ENCODE measurements at places on chromosomes 1 and 21.

GRCh38 chr1:111204983-111205713 lies 4.7 kb upstream of the DENND2D start:
- no peak for DNase-seq

DNA sequence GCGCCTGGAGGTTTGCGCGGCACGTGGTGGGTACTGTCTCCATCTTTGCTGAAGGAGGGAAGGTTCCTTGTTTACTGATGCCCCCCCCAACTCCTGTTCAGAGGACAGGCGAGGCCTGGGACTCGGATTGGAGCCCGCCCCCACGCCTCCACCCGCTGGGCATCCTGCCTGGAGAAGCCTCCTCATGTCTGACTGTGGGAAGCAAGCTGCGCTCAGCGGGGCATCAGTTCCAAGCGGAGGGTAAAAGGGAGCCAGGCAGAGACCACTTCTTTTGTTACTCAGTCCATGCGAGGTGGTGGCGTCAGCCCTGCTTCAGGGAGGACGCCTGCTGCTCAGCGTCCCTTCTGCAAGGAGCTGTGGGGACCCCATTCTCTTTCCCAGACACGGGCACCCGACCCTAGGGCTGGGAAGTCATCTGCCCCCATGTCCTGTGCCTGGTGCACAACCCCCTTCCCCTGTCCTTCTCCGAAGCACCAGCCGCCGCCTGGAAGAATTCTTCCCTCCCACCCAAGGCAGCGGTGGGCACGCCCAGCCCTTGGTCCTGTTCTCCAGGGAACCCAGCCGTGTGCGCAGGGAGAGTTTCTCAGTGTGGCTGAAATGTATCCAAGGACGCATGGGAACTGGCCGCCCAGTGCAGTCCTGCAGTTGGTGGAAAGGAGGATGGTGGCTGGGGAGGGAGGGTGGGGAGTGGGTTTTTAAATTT lies 414.0 kb downstream of the CAMTA1 start:
- DNase-seq, result no peak

GRCh38 chr1:21232044-21232443 lies 55.3 kb upstream of the EIF4G3 start:
- DNase-seq, result peak; percentile 73

DNA sequence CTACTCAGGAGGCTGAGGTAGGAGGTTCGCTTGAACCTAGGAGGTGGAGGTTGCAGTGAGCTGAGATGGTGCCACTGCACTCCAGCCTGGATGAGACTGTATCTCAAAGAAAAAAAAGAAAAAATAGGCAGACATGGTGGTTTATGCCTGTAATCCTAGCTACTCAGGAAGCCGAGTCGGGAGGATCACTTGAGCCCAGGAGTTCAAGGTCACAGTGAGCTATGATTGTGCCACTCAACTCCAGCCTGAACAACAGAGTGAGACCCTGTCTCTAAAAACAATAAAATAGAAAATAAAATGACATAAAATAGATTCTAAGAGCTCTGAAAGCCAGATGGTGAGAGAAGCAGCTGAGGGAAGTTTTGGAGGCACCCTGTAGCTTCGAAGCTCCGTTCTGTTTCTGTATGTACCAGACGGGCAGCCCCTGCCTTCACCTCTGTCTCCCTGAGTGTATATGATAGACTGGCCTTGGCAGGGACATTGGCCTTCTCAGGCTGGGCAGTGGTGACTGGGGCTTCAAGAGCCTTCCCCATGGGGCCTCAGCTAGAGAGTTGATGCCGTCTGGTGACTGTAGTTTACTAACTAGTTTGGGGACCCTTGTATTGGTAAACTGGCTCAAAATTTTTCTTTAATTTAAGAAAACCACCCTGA lies 54.4 kb upstream of the SPOCD1 start:
- no peak for DNase-seq

DNA sequence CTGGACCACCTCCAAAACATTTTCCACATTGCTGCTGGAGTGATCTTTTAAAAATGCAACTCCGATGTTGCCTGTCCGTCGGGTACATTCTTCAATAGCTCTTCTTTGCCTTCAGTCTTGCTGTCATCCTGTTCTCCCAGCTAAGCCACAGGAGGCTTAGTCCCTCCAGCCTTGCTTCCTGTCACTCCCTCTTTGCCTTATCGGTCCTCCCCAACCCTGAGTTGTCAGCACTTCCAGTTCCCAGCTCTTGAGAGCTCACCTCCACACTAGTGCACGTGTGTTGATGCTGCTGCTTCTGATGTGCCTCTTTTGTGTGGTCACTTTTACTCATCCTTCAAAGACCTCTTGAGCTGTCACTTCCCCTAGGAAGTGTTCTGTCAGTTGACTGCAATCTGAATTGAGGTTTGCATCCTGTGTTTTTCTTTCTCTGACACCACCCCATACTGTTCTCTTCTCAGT lies 15.3 kb downstream of the UCK2 start:
- no peak for DNase-seq

DNA sequence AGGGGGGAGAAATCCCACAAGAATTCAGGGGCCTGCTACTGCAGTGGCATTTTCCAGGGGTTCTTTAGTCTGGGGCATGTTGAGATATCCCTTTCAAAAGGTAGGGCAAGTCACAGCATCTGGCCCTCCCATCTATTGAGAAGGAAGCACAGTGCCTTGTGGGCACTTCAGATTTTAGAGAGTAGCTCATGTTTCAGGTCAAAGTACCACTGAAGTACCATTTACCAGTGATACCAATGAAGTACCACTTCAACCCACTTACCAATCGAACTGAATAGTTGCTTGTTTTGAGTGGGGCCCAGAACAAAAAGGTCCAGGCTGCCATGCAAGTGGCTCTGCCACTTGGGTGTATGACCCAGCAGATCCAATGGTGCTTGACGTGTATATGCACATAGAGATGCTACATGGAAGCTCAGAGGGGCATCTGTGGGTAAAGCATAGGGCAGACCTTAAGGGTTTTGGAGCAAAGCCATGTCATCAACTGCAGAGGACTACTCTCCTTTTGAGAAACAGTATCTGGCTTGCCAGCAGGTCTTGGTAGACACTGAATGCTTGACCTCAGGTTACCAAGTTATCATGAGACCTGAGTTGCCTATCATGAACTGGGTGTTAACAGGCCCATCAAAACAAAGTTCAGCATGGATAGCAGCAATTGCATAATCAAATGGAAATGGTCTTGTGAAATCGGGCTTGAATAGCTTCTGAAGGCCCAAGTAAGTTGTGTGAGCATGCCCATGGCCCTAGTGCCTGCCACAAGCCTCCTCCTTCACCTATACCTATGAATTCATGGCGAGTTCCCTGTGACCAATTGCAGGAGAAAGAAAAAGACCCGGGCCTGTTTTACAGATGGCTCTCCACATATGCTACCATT lies 23.5 kb downstream of the PLA2G2D start:
- no peak for DNase-seq

DNA sequence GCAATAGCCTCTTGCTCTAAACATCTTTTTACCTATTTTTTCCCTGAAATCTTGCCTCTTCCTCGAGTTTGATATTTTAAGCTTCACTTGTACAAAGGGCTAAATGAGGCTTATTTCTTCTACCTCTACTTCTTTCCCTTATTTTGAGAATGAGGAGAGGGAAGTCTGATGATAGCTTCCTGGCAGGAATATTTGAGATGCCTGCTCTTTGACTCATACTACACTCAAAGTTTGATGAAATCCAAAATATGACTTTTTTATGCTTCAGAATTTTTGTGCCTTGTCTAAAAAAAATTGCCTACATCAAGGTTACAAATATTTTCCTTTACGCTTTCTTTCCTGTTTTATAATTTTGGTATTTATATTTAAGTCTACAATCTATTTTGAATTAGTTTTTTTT lies 624.4 kb upstream of the PLXNA2 start:
- no peak for DNase-seq

DNA sequence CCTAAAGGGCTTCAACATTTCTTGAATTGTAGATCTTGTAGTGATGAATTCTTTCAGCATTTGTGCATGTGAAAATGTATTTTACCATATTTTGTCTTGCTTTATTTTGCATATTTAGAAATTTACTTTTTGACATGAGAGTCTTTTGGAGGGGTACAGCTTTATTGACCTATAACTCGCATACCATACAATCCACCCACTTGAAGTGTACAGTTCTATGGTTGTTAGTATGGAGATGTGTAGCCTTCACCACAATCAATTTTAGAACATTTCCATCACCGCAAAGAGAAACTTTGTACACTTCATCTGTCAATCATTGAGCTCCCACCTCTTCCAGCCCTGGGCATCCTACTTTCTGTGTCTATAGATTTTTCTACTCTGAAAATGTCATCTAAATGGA lies 7.2 kb upstream of the MIA3 start:
- no peak for DNase-seq

DNA sequence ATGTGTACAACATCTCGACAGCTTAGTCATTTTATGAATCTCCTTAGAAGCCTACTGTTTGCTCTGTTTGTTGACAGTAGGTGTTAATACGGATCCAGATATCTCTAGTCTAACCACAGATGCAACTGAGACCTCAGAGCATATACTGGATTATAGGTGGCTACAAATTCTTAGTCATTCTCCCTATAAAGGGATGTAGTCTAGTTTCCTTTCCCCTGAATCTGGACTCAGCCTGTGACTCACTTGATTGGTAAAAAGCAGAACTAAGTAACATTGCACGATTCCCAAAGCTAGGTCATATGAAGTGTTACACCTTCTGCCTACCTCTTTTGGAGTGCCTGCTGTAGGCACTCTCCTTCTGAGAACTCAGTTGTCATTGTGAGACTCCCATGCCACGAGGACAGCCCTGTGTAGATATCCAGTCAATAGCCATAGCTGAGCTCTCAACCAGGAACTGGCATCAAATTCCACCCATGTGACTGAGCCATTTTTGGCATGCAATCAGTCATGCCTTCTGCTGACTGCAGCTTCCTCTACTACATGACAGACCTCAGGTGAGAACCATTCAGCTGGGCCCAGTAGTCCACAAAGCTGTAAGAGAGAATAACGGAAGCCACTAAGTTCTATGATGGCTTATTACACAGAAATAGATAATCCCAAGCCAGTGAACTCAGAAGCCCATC lies 135.9 kb upstream of the CHRM3 start:
- no peak for DNase-seq

- DNase-seq, result no peak
These were observed 42.5 kb upstream of the DISC1 start for GRCh38 chr1:231584117-231584516.

GRCh38 chr1:37793773-37794371 lies at the start of gene MANEAL:
Gene MANEAL (plus strand): TSS chr1:37793847. CDS start chr1:37794183, 336 bp downstream.
- peak; percentile 51 for DNase-seq

GRCh38 chr1:70224954-70225353 lies 3.8 kb downstream of the SRSF11 start:
- no peak for DNase-seq

DNA sequence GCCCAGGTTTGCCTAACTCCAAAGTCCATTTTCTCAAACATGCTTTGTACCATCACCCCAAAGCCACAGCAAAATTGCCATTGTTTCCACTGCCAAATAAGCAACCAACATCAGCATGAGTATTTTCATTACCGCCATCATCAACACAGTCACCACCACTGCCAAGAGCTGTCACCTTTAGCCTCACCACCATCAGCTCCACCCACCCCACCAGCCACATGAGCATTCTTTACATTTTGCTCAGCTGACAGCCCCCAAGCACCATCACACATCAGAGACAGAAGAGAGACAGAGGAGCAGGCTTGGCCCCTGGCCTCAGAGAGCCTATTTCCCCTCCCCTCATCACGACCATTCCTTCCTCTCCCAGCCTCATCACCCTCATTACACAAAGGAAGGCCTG lies 42.7 kb downstream of the TAS1R2 start:
- DNase-seq, result no peak

GRCh38 chr1:103267893-103268292 lies 159.6 kb upstream of the COL11A1 start:
- no peak for DNase-seq

DNA sequence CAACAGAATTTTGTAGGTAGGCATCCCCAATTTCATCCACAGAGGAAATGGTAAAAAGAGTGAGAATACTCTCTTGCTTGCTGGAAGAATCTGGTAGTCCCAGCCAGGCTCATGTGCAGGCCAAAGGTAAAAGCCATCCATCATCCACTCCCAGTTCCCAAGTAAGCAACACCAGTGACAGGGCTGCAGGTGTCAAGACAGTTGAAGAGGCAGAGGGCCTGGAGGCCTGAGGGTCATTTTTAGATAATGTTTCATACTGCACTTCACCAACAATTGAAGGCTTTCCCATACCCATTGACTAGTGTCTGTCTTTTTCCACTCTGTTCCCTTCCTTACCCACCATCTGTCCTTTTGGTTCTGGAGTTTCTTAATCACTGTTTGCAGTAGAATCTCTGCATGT lies 141.7 kb upstream of the L1TD1 start:
- no peak for DNase-seq

DNA sequence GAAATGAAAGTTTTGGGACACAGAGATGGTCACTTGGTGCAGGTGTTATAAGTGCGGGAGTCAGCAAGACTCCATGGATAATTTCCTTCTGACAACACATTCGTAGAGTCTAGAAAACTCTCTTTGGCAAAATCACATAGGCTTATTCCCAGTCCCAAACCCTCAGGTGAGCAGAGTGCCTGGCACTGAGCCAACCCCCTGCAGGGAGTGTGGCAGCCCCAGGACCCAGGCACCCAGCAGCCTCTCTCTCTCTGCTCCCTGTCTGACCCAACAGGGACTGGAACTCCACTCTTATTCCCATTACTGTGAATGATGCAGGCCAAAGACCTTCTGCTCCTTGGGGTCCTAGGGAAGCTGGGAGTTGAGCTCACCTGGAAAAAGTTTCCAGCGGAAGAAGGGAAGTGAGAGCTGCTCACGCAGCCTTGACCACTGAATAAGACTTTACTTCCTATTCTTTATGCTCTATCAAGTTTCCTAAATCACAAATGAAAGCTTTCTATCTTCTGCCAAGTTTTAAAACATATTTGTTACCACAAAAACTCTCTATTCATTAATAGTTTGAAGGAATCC lies 132.6 kb upstream of the ETV3 start:
- no peak for DNase-seq

- no peak for DNase-seq
These were observed 51.8 kb upstream of the CXADR start for GRCh38 chr21:17461014-17461413.

- no peak for DNase-seq
These were observed 107.3 kb upstream of the B3GALT2 start for GRCh38 chr1:193293726-193294125.

DNA sequence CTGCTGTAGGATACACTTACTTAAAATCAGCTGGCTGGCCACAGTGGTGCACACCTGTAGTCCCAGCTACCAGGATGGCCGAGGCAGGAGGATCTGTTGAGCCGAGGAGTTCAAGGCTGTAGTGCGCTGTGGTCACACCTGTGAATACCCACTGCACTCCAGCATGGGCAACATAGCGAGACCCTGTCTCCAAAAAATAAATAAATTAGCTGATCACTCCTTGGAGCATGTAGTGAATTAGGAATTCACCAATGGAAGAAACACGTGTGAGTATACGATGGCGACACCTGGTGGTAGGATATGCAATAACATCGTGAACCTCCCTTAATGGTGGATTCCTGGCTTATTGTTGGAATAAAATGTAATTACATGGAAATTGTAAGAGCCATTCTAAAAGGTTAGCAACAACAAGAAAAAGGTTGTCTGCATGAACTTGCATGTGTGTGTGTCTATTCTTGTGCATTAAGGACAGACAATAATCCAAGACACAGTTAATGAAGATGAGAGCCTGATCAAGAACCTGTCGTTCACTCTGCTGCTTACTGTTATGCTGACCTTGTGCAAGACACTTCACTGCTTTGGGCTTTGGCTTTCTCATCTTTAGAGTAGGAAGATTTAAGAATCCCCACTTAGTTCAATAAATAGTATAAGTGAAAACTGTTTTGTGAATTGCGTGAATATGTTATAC lies 38.6 kb upstream of the COX20 start:
- peak; percentile 63 for DNase-seq

Measured in neuronal stem cell (in vitro differentiated cells).